ENCODE measurements at places on chromosomes 3 and 15. TPM values are rescaled to one million over a fixed set of nuclear protein-coding genes. Genes with fewer than 3 reads are reported as not detected.

DNA sequence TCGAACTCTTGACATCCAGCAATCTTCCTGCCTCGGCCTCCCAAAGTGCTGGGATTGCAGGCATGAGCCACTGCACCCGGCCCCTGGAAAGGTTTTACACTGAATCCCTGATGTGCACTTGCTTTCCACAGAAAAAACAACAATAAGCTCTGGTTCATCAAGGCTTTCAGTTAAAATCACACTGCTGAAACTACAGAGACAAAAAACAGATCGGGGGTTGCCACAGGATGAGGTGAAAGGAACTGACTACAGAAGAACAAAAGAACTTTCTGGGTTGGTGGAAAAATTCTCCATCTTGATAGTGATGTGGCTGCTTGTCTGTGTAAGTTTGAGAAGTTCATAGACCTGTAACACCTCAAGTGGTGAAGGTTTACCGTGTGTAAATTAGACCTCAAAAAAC is 2.9 kb downstream of the RAB43 start:
- ATAC-seq: no peak

GRCh38 chr15:41820791-41821423 is 7.0 kb upstream of the JMJD7 start:
- no peak for ATAC-seq

DNA sequence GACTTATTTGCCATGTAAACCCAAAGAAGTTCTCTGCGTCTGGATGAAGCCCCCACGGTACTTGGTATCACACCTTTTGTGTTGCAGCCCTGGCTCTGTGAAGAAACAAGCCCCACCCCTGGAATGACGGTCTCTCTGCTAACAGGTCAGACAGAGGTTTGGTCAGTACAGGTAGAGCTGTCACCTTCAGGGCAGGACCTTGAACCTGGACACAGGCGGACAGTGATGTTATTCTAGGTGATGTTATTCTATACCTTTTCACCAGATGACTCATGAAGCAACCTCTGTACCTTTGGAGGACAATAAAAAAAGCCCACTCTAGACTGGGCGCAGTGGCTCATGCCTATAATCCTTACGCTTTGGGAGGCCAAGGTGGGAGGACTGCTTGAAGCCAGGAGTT is 11.0 kb upstream of the GMPPB start:
- no peak for ATAC-seq

DNA sequence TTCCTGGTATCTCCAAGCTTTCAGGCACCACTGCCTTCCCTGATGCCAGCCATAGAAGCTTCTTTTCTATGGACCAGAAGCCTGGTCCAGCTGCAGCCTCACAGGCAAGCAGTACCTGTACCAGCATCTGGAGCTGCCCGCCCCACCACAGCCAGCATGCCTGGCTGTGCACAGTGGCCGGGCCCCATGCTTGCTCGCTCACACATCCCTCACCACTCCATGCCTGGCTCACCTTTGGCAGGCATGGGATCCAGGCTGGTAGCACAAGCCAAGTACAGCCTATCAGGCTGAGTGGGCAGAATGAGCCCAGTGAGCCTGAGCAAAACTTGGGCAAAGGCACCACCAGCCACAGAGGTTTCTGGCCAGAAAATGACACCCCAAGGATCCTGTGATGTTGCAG is 93.4 kb downstream of the TPRA1 start:
- ATAC-seq: no peak

DNA sequence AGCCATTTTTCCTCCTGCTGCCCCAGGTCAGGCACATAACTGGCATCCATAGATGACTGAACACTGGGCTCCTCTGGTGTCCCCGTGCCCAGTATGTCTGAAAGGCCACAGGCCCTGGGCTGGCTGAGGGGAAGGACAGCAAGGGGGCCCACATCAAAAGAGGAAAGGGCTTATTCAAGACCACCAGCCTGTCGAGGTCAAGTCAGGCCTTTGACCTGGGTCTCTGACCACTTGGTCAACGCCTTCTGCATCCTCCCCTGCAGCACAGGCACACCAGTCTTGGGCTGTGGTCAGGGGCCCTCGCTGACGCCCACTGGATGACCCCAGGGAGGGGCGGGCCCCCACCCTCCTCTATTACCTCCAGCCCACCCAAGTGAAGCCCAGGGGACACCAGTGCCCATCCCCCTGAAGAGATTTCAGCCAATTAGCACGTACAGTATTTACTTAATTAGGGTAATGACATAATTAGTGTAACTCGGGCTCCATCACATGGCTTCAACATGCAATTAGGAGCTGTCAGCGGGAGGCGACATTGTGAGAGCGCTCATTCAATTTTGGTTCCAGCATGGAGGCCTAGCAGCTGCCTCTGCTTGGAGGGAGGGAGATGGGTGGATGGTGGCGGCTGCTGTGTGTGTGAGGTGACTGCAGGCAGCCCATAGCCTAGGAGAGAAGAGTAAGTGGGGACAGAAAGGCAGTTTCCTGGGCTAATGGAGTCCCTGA is 13.5 kb upstream of the DNAH1 start:
- no peak for ATAC-seq

DNA sequence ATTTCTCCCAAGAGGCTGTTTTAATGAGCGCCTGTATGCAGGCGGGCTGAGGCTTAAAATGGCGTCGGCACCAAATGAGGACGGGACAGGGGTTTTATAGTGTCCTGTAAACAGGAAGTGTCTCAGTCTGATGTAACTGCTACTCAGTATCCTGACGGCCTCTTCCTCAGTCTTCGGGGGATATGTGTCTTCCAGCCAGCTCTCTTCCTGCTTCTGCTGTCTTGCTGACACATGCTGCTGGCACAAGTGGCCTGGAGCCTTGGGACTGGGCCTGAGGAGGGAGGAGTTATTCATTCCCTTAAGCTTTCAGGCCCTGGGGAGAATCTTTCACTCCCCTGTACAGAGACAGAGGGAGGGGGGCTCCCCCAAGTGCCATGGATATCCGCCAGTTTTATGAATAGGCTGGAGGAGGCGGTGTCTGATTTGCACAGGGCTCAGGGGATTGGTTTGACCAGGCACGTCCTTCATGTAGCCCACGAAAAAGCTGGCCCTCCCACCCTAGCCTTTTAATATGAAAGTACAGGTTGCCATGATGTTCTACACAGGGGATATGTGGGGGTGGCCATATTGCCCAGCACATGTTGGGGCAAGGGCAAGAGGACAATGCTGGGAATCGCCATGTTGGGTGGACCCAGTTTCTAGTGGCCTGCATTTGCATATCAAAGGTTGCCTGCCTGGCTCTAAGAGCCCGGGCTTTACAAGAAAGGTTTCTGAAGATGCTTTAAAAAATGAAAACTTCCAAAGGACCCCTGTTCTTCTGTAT is 19.9 kb downstream of the NDUFB4 start:
- peak; percentile 89 for ATAC-seq

- ATAC-seq: peak; percentile 22
Measured at GRCh38 chr15:48510976-48511375, 134.5 kb downstream of the FBN1 start.

DNA sequence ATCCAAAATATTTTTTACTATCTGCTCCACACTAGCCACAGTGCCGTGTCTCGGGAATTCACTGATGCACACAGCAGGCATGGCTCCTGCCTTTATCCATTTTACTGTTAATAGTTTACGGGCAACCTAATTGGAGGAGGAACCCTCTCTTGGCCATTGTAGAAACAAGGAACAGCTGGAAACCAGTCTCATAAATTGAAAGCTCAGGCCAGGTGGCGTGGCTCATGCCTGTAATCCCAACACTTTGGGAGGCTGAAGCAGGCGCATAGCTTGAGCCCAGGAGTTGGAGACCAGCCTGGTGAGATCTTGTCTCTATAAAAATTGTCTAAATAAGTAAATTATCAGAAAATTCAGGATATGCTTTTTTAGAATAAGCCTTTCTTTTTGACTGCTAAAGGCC is 39.0 kb downstream of the IL5RA start:
- ATAC-seq: no peak

DNA sequence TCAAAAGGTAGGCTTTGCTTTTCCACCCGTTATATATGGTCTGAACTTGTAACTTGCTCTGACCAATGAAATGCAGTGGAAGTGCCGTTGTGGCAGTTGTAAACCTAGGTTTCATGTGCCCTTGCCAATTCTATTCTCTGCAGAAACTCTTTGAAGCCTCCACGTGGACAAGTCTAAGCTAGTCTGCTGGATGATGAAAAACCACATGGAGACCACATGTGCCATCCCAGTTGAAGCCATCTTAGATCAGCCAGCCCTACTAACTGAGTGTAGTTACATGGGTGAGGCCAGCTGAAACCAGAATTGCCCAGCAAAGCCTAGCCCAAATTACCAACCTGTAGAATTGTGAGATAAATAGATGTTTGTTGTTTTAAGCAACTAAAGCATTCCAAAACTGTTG is 183.7 kb upstream of the KCNH8 start:
- ATAC-seq: no peak

DNA sequence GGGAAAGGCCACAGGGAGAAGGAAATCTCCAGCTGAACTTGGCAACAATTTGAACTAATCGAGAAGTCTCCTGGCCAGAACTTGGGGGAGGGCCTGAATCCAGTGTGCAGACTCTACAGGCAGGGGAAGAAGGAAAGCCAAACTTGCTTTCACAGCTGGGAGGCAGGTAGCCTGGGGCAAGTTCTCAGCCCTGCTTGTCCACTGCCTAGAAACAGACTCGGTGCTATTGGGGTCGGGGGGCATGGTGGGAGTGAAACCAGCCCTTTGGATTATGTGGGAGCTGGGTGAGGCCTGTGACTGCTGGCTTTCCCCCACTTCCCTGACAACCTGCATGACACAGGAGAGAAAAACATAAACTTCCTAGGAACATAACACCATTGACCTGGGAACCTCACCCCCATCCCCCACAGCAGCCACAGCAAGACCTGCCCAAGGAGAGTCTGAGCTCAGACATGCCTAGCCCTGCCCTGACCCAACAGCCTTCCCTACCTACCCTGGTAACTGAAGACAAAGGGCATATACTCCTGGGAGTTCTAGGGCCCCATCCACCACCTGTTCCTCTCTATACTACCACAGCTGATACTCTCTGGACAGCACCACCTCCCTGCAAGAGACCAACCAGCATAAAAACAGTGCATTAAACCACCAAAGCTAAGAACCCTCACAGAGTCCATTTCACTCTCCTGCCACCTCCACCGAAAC is 103.7 kb upstream of the MNS1 start:
- no peak for ATAC-seq

- no peak for ATAC-seq
Measured at GRCh38 chr3:170044271-170044670, 6.5 kb downstream of the GPR160 start.

DNA sequence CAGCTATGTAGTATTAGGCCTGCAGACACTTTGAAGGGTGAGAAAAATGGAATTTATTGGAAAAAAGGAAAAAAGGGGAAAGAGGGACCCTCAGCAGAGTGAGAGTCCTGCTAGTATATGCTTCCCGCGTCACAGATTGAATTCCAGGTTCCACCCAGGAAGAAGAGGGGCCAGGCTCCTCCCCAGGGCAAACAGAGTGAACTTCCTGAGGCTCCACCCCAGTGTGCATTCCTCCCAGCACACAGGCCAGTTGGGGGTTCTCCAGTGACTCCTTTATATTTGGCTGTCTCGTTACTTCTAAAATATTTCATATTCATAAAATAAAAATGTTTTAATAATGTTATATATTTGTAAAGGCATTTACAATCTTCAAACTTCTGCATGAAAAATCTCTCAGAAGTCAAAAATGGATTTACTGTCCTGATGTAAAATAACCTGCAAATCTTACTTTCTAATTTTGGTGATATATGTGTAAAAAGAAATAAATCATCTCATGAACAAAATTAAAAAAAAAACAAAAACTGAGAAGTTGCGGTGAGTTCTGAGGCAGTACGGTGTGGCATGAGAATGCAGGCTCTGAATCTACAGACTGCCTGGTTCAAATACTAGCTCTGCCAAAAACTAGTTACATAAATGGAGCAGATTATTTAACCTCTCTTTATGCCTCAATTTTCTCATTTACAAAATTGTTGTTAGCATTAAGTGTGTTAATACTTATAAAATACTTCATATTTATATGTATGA is 175.8 kb upstream of the P2RY1 start:
- no peak for ATAC-seq

DNA sequence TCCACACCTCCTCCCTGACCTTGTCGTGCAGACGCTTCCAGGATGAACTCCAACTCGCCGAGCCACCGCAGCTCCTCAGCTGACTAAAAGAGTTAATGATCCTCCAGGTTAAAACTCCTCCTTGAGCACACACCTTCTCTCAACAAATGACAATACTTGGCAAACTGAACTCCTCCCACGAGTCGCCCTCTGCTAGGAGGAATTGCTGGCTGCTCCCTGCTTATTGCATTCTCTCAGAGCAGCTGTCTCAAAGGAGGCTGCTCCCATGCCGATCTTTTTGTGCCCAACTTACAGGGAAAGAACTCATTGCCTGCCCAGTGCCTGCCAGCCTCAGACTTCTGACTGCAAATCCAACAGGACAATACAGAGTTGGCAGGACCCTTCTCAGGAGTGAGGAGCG is at the start of gene ATP13A4:
ATP13A4 (minus strand) TSS at position 85 of the 400 bp plus-strand sequence. CDS start 96 bp downstream, outside the sequence.
- ATAC-seq: no peak

GRCh38 chr15:90594301-90594738 is 64.6 kb downstream of the CRTC3 start:
- no peak for ATAC-seq

GRCh38 chr3:179452872-179453271 is 1.6 kb upstream of the GNB4 start:
- ATAC-seq: no peak

DNA sequence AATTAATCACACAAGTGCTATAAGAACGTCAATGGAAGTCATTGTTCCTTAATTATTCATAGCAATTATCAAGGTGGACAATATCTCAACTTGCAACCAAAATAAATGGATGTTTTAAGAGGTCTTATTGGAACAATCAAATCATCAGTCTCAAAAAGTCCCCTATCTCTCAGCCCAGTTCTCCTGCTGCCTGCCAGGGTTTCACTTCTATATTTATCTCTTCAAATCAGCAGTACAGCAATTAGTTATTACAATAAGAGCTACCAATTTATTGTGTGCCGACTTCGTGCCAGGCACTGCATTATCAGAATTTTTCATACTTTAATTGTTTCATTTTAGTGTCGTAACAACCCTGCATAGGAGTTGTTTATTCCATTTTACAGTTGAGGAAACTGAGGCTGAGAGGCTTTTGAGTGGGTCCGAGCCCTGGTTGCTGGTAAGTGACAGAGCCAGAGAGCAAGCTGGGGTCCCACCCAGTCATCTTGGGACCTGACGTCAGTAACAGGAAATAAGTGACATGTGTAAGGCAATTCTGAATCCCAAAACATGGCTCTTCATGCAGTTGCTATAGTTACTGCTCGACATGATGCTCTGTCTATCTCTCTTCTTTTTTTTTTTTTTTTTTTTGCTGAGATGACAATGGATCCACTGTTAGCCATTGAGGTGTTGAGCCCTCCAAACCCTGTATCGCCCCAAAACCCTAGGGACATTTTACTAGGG is 8.8 kb upstream of the KCTD6 start:
- ATAC-seq: no peak

Gene XRN1
- 31.1 TPM for total RNA-seq

Gene ASB14
- 0.78 TPM for total RNA-seq

Gene SV2B
- 0.59 TPM for total RNA-seq

Gene TRIM42
- 0.16 TPM for total RNA-seq

Gene PTPRG
- total RNA-seq: 75.2 TPM

Gene ADGRG7
- not detected for total RNA-seq
